ENCODE measurements at places on chromosomes 13 and 19.

DNA sequence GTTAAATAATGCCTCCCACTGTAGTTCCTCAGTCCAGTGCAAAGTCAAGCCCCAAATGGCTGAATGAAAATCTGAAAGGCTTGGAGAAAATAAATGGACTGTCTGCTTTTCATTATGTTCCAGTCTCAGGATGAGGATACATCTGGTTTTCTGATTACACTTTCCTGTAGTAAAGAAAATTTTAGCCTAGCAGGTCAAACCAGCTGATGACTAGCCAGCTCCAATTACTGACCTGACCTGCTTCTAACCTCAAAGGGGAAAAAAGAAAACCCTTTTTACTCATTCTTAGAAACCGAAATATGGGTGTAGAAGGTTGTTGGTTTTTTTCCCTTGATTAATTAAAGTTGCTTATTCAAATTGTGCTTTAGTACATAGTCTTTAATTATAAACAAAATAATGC, 418.4 kb downstream of the EFNB2 start:
- DNase-seq: no peak

DNA sequence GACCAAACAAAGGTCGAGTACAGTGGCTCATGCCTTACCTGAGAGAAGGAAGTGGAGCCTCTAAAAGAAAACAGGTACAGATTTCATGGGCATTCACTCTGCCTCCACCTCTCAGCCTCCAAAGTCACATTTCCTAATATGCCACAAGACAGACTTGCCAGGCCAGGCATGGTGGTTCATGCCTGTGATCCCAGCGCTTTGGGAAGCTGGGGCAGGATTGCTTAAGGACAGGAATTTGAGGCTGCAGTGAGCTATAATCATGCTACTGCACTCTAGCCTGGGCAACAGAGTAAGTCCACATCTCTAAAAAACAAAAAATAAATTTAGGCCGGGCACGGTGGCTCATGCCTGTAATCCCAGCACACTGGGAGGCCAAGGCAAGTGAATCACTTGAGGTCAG, 10.9 kb upstream of the DNMT1 start:
- DNase-seq: no peak

DNA sequence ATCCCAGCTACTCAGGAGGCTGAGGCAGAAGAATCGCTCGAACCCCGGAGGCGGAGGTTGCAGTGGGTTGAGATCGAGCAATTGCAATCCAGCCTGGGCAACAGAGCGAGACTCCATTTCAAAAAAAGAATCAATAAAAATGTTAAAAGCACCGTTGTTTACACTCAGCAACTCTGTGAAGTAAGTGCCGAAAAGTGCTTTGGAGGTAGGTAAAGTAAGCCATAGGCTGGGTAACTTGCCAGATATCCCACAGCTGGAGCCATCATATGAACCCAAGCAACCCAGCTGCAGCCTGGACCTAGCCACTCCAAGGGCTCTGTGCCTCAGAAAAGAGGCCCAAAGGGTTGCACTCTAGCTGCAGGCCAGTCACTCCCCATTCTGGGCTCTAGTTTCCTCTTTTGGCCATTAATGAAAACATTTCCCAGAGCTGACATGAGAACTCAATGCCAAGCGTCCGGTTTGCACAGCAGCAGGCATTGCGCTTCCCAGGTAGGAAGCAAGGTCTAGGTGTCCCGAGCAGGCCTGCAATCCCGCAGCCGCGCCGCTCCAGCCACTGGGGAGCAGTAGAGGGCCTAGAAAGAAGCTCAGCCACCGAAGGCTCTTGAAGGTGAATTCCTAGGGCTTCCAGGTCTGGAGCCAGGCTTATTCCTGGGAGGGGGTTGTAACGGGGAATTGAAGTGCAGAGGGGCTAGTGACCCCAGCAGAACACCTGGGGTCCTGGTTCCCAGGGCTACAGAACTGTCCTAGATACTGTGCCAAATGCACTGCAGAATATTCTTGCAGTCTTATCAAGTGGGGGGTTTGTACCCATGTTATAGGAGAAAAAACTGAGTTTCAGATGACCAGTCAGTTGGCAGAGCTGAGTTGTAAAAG, 4.1 kb upstream of the CD79A start:
- peak; percentile 50 for DNase-seq

- DNase-seq: no peak
These were observed 43.2 kb upstream of the SHKBP1 start for GRCh38 chr19:40533508-40533907.

GRCh38 chr13:27341616-27342015, 71.0 kb downstream of the RASL11A start:
- DNase-seq: no peak
